ENCODE measurements at places on chromosomes 2 and 18.

GRCh38 chr2:216507220-216508160 is 8.8 kb downstream of the RPL37A start:
- no peak for DNase-seq

GRCh38 chr2:29729932-29730331 is 191.5 kb downstream of the ALK start:
- no peak for DNase-seq

DNA sequence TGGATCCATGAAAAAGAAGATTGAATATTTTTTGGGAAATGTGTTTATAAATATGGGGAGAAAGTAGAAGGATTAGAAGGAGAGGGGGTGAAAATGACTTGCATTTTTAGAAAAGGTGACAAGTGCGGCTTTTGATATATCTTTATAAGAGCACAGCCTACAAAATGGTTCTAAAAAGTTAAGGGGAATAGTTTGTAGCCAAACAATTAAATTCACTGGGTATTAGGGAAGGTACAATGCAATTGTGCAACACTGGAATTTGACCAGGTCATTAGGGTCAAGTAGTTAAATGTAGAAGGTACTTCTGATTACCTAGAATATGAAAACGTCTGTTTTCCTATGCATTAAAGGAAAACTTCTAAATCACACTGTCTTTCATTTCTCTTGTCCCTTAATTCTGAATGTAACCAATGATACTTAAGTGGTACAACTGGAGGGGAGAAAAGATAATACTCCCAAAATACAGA is 44.5 kb upstream of the SERTAD2 start:
- no peak for DNase-seq

DNA sequence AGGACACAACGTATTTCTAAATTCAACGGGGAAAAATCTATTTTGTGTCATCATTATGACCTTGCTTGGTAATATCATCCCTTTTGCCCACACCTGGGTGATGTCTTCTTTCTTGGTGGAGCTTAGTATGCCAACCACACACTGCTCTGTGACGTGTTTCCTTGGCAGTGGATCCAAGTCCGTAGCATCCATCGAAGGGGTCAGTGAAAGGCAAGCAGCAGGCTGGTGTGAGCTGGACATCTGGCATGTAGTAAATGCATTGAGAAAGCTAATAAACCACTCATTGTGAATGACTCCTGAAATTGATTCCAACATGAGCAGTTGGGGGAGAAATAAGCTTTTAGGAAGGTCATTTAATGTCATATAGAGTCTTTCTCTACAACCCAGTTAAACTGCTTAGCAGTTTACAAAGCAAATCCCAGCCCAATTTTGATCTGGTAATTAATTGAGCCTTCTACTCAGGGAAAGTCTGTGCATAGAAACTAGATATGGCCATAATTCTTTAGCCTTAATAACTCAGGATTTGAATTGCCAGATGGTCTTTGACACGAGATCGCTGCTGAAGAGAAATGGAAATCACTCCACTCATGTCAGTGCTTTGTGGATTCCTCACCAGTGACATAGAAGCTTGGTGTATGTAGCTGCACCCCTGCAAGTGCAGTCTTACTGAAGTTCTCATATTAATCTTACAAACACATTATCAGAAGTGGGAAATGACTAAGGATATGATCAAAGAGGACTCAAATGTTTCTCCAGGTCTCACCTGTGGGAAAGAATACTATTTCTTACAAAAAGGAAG is 494.8 kb downstream of the CMPK2 start:
- DNase-seq = no peak

DNA sequence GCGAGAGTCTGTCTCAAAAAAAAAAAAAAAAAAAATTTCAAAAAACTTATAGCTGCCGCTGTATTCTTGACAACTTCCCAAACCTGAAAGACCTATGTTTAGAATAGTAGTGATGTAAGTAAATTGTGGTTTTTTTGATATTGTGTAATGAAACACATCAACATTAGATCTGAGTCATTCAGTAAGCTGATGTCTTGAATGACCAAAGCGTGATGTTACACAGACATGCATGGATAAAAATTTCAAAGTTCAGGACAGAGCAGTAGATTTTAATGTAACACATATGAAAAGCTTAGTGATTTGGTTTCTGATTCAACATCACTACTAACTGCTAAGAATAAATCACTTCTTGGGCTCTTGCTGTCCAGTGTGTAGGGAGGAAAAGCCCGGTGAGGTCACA is 69.3 kb upstream of the MEX3C start:
- no peak for DNase-seq
